NCI-H1930 (cell line): ENCODE measurements at places on chromosomes 16 and 17.

- DNase-seq = no peak
Measured at GRCh38 chr16:2798723-2799204, 494 bp downstream of the PRSS41 start.

DNA sequence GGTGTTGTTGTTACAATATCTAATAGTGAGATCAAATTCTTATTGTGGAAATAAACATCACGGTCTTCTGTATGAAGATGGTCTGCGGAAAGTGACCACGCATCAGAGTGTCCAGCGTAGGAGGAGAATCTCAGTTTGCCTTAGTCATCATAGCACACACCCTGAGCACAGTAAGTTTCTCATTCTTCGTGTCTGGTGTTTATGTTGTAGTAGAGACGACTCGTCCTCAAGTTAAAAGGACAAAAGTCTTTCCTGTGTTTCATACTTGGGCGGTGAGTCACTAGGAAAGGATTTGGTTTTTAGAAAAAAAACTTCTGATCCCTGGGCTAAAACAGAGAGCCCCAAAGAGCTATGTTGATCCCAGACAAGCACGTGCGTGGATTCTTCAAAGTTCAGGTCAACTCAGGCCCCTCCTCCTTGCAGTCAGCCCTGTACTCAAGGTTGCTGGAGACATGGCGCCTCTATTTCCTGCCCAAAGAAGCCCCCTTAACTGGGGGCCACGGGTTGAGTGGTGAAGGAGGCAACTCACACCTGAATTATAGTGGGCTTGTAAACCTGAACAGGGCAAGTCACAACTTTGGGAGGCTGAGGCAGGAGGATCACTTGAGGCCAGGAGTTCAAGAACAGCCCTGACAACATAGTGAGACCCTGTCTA lies 170.4 kb downstream of the ZFHX3 start:
- DNase-seq = no peak

DNA sequence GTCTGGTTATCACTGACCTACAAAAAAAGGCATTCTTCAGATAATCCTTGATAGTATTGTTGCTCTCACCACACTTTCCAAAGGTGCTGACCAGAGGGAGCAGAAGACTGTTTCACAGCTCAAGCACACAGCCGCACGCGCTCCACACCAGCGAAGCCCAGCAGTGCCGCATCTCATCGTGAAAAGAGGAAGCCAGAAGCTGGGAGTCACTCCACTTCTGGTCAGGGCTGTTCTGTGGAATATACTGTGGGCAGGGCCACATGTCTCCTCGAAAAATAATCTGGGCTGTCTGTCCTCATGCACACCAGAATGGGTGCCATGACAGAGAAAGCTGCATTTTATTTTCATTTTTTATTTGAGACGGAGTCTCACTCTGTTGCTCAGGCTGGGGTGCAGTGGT lies 7.3 kb upstream of the PRSS36 start:
- DNase-seq = no peak

- peak; percentile 50 for DNase-seq
Measured at GRCh38 chr17:63497708-63498483, 21.0 kb downstream of the ACE start.

DNA sequence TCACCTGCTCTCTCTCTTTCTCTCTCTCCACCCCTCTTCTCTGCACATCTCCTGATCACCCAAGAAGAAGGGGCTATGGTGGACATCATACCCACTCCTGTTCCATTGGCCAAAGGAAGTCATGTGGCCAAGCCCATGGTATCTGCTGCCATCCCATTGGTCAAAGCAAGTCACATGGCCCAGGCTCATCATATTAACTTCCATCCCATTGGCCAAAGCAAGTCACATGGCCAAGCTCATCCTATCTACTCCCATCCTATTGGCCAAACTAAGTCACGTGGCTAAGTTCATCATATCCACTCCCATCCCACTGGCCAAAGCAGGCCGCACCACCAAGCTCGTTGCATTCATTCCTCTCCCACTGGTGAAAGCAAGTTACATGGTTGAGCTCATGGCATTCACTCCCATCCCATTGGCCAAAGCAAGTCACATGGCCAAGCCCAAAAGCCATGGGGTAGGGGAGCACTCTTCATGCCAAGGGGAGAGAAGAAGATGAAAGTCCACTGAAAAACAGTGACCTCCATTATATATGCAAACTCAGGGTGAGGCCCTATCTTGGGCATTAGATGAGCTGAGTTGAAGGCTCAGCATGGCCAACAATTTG lies 29.2 kb downstream of the SNX20 start:
- DNase-seq = no peak

GRCh38 chr17:79243603-79243990 lies 169.0 kb downstream of the ENGASE start:
- DNase-seq = no peak

DNA sequence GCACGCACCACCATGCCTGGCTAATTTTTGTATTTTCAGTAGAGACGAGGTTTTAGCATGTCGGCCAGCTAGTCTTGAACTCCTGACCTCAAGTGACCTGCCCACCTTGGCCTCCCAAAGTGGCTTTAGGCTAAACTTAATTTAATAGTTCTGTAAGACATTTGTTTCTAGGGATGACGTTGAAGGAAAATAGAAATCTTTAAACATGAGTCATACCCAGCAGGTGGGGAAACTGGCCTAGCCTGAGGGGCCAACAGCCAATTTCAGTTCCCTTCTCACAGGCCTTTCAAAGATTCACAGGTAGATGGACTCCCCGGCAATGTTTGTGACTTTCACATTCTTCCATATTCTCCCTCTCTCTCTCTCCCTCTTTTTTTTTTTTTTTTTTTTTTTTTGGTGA lies 18.1 kb upstream of the ITPRIPL2 start:
- no peak for DNase-seq

GRCh38 chr16:24516900-24517669 lies 22.3 kb upstream of the RBBP6 start:
- DNase-seq = peak; percentile 80

- peak; percentile 33 for DNase-seq
Measured at GRCh38 chr16:53755026-53755910, 51.3 kb downstream of the FTO start.

DNA sequence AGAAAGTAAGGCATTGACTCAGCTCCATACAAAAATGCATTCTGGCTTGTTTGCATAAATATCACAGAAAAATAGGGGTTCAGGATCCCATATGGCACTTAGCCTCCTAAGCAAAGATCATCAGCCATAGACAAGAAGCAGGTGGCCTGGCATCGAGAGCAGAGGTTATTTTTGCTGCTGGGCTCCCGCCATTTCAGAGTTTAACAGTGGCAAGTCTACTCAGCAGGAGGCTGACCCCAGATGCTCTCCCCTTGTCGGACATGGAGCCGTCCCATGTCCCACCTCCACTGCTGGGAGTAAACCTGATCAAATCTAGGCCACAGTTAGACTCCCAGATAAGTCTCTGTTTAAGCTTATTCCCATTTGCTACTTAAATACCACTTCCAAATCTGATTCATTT lies 269.1 kb downstream of the FTO start:
- no peak for DNase-seq

GRCh38 chr16:19853742-19854542 lies 30.7 kb downstream of the GPRC5B start:
- no peak for DNase-seq

DNA sequence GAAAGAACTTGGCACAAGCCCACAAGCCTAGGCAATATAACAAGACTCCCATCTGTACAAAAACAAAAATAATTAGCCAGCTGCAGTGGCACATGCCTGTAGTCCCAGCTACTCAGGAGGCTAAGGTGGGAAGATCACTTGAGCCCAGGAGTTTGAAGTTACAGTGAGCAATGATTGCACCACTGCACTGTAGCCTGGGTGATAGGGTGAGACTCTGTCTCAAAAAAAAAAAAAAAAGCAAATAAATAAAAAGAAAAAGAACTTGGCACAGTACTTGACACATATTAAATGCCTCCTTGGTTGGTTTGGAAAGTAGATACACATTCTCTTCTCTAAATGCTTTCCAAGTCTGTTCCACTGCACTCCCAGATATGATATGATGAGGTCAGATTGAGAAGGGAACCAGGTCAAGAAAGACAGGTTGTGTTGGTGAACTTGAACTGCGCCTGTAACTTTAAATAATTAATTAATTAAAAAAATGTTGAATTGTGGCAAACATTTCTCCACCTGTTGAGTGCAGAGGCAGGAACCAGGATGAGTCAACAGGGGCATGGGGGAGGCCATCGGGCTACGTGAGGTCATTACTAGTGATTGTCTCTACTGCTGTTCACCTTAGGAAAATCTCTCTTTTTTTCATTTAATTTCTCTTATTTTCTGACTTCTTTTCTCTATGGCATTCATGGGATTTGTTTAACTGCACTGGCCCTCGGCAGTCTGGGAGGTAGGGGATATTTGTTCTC lies 25.9 kb upstream of the EFCAB13 start:
- no peak for DNase-seq

DNA sequence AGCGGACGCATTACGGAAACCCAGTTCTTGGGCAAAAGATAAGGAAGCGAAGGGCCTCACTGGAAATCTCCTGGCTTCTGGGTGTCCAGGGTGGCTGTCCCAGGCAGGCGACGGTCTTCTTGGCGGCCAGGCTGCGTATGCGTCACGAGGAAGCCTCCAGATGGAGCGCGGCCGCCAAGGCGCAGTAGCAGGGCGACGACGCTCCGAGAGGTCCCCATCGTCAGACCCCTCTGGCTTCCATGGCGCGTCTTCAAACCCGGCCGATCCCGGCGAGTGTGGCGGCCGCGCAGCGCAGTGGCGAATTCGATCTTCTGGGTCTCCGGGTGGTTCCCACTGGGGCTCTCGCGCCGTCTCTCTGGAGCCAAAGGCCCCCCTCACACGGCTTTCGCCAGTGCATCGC lies 13.8 kb upstream of the ANKRD40CL start:
- no peak for DNase-seq

DNA sequence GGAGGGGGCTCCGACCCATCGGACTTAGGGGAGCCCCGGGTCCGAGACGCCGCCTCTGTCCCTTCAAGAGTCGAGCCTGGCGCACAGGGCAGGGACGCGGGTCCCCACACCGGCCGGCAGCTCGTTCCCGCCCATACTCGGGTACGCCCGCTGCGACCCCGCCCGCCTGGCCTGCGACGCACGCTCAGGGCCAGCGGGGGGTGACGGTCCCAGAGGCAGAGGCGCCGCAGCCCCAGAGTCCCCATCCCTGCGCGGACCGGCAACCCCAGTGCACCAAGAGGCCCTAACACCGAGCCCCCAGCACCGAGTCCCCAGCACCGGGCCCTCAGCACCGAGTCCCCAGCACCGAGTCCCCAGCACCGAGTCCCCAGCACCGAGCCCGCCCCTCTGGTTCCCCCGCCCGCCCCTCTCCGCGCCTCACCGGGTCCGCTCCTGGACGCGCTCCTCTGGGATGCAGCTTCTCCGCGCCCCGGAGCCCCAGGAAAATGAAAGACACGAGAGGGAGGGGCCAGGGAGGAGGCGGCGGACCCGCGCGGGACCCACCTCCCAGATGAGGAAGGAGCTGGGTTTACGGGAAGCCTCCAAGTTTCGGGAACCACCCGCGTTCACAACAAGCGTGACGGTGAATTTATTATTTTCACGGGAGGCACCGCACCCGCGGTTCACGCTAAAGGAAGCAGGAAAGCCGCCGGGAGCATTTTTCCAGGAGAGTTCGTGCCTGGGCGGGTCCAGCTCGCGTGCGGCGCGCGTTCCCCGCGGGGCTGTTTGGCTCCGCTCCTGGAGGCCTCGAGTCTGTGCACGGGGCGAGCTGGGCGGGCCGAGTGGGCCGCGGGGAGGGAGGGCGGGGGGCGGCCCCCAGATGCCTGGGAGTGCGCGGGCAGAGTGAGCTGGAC lies at the start of gene SECTM1:
TSS of gene SECTM1 (minus strand) at position 488 of the 893 bp plus-strand sequence. CDS start 6,526 bp downstream, outside the sequence.
- no peak for DNase-seq

DNA sequence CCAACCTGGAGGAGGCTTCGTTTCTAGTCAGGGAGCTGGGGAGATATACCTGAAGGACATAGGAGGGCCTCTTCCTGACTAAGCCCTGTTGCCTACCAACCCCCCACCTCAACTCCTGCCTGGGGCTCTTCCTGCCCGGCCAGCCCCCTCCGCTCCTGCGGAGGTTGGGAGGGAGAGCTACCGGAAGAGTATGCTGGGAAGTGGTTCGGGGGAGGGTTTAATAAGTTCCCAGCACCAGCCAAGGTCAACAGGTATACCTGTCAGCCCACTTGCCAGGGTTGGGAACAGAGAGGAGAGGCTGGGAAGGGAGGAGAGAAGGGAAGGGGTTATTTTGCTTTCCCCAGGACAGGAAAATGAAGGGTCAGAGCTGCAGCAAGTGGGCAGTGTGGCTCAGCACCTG lies 4.7 kb downstream of the PPP1R1B start:
- DNase-seq = no peak

- DNase-seq = no peak
Measured at GRCh38 chr16:30069611-30070462, 4.3 kb downstream of the ALDOA start.
